Ecto neural progenitor cell (in vitro differentiated cells): ENCODE measurements at places on chromosomes 1 and 21.

DNA sequence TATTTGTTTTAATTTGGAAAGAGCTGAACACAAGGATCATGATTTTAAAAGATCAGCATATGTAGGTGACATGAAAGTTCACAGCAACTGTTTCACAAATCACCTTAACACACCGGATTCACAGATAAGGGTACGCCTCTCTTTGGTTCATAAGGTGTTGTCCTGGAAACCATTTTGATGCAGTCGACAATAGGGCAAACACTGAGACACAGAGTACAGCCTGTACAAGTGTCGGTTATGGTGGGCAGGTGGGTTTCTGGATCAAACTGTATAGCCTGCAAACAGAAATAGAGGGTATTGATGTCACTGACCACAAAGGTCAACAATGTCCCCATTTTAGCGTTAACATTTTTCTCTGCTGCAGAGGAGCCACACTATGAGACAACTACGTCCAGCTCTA, 357.3 kb downstream of the PTBP2 start:
- no peak for DNase-seq

GRCh38 chr1:191870490-191870889, 287.8 kb upstream of the RGS18 start:
- DNase-seq, result no peak

- no peak for DNase-seq
These were observed 6.9 kb downstream of the RPL11 start for GRCh38 chr1:23698466-23698865.

DNA sequence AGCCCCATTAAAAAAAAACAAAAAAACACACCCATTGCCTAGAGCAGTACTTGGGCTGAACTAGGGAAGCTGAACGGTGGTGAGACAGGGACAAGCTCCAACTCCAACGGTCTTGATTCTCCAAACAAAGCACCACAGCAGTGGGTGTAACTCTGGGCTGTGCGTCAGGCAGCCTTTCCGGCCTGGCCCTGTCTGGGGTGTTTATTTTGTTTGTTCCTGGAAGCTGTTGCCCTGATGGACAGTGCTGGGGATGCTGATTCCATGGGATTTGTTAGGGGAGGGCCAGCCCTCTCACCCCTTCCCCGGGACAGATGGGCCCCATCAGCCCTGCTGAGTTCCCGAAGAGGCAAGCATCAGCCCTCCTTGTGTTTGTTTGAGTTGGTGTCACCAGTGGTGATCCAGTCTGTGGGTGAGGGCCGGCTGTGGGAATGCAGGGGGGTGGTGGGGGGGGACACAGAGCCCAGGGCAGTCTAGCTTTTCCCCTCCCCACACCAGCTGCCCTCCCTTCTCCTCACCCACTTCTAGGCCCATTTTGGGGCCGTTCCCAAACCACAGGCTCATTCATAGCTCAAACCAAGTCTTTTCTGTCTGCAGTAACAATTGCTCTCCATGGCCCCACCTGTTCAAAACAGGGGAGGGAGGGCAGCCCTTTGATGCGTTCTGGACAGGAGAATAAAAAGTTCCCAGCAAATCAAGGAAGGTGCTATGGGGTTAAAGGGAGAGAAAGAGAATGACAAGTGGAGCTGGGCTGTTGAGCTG, 4.5 kb downstream of the WNT2B start:
- DNase-seq, result no peak

- DNase-seq, result no peak
These were observed 146.9 kb downstream of the MIS18A start for GRCh38 chr21:32131960-32132359.
